COR-L47 (cell line): ENCODE measurements at places on chromosomes 5 and 9.
A peak's percentile ranks its signal among the peaks of the same experiment; 100 is the strongest.

DNA sequence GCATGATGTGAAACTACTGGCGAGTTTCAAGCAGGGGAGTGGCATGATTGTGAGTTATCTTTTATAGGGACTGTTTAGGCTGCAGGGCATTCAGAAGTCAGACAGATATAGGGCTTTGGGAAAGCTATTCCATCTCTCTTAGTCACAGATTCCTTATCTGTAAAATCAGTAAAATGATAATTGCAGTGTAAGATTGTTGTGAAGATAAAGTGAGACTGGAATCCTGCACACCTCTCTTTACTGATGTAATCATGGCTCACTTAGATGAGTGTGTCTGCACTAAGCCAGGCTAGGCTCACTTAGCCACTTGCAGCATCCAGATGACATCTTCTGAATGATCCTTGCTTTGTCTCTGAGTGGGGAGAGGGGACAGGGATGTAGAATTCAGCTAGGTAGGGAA is 81.8 kb upstream of the MAMDC2 start:
- DNase-seq, result no peak

DNA sequence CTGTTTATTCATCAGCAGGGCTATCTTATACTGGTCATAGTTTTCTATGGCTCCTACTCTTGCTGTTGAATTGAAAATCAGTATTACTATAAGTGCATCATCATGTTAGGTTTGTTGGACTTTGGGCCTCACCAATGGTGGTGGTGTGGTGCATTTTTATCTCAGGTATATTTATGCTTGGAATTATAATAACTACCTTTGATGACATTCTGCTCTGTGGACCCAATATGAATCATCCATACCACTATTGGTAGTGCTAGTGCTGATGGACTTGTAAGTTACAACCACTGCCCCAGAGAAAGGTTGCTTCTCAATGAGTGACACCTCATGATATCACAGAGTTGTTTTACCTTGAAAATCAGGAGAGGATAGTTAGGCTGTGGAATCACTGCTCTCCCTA is 28.0 kb downstream of the IL9 start:
- DNase-seq, result no peak

GRCh38 chr9:114889802-114890224 is 40.6 kb downstream of the TNFSF8 start:
- DNase-seq, result no peak

- DNase-seq, result no peak
These were observed 64.9 kb downstream of the SERINC5 start for GRCh38 chr5:80190960-80191359.

DNA sequence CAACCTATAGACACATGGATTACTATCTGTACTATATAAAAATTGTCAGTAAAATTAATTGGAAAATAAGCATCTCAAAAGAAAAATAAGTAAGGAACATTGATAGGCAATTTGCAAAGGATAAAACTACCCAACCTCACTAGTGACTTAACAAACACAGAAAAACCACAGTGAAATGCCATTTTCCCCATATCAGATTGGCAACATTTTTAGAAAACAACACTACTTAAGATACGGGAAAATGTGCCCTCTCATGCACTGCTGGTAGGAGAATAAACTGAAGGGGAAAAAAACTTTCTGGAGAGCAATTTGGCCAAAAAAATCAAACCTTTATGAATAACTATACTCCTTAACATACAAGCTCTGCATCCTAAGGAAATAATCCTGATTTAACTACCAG is 254.0 kb downstream of the DEPDC1B start:
- DNase-seq, result no peak

- DNase-seq, result no peak
These were observed 103.5 kb downstream of the MAPKAP1 start for GRCh38 chr9:125603478-125604021.

- no peak for DNase-seq
These were observed 54.5 kb downstream of the ZNF366 start for GRCh38 chr5:72452515-72453245.

GRCh38 chr9:37761511-37761910 is 7.9 kb downstream of the TRMT10B start:
- no peak for DNase-seq

DNA sequence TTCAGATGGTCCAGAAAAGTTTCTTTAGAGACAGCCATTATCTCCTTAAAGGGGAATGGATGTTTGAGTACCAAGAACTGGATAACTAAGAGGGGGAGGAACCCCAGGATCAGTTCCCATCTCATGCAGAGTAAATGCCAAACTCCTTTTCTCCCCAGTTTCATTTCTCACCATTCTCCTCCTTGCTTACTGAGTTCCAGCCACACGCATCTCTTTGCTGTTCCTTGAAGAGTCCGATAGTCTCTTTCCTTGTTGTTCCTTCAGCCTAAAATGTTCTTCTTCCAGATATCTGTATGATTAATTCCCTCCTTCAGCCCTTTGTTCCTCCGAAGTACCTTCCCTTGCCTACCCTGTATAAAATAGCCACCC is 30.0 kb downstream of the KDM4C start:
- DNase-seq, result no peak

DNA sequence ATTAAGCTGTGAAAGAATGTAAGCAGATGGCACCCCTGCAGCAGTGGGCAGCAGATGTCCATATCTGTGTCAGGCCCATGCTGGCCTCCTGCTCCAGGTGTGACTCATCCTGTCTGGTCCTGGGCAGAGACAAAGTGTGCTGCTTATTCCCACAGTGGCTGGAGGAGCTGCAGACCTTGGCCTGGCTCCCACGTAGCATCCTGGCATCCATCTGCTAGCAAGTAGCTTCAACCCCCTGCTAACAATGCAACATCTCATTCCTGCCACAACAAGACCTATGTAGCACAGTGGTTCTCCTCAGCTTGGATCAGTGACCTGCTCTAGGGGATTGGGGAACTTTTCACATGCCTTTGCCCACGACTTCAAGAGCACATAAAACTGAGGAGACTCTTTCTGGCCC is 126.4 kb upstream of the SLC12A2 start:
- no peak for DNase-seq

DNA sequence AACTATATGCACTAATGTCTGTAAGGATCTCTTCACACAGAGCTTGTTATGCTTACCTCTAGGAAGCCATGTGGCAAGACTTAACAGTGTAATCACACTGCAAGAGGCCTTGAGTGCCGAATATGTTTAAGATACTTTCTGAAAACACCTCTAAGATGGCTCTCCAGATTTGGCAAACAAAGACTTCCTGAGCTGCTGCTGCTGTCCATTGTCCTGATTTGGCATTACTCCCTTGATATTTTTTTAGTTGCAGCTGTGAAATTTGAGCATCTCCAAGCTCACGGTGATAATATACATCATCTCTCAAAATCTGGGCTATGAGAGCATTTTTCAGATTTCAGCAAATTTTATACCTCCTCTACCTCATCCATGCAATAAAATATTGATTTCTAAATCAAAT is 384.5 kb upstream of the CDH6 start:
- DNase-seq, result peak; percentile 24

DNA sequence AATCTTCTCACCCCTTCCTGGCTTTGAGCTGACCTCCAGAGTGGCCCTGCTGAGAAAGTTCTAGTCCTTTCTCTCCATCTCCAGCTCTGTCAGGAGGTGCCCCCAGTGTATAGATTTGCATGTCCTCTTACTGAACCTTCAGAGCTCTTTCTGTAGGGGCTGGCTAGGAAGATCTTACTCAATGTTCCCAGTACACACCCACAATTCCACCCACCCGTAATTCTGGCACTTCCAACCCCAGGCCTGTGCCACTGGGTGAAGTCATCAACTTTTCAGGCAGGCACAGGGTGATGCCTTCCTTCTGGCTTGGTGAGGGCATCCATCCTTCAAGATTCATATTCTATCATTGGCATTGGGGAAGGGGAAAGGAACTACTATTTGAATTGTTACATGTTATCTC is 75.9 kb downstream of the ACER2 start:
- DNase-seq, result no peak

GRCh38 chr9:134922932-134923240 is 5.2 kb upstream of the FCN1 start:
- no peak for DNase-seq

DNA sequence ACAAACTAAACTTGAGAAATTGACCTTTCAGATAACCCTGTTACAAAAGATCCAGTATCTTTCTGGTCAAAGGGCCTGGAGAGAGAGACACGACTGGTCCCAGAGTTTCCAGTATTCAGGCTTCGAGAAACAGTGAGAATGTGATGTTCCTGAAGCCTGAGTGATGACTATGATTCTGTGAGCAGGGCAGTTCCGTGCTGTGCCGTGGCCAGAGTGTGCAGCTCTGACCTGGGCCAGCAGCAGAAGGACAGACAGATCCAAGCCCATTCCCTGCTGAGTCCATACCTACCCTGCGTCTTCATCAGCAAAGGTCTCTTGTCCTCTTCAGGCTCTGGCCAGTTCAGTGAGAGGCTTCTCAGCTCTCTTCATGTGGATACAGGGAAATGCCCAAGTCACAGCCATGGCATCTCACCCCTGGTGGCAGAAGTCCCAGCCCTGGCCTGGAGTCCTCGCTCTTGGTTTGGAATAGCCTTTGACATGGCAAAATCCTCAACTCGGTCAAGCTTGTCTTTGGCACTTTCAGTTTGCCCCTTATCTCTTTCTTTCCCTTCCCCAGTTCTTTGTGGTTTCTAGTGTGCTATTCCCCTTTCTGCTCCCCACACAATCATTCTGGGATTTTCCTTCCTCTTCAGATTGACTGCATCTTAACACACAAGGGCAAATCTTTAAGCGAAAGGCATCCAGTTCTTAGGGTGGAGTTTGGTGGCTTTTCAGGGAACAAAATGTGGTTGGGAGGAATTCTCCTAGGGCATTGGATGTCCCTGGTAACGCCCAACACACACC is 107.7 kb downstream of the LIFR start:
- DNase-seq, result no peak

- DNase-seq, result peak; percentile 69
These were observed 4.1 kb downstream of the SAXO1 start for GRCh38 chr9:19028835-19029451.

GRCh38 chr9:114223564-114224246 is 68.4 kb downstream of the COL27A1 start:
- DNase-seq, result no peak

DNA sequence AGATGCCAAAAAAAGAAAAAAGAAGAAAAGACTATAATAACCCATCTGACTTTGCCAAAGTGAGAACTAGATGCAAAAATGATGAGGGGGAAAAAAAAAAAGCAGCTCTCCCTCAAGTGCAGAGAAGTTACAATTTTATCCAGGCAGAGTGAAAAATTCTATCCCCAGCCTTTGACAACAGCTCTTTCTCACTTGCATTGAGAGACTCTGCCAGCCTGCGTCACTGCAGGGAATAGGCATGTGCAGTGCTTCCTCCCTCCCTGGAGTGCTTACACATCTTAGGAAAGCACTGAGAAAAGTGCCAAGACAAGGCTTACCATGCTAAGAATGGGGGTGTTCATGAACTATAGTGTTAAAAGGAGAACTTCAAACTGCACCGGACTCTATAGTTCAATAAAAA is 418.6 kb upstream of the TYRP1 start:
- no peak for DNase-seq

DNA sequence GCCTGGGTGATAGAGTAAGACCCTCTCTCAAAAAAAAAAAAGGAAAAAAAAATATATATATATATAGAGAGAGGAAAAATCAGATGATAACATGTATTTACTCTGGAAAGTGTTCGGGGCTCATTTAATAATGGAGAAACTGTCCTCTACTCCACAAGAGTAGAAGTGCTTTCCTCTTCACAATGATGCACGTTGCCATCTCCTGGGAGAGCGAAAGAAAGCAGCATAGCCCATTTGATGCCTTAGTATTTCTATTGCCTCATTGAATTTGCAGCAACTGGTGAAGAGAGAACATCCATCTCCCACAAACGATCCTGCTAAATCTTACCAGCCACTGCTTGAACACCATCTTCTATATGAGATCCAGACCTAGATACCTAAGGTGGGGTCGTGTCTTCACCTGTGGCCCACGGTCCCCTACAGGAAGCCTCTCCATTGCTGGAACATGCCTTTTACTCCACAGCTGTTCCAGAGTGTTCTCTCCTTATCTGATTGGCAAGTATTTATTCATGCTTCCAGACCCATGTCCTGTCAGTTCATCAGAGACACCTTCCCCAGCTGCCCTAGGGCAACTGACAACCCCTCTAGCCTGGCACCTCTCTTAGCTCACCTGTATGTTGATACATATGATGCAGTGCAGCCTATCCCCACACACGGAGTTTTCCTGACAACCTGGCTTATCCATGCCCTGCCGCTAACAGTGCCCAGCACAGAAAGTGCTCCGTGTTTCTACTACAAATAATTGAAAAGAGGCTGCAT is 115.3 kb downstream of the MARCHF11 start:
- no peak for DNase-seq
